ENCODE measurements at places on chromosomes 3 and 15.

GRCh38 chr3:195537995-195538394, 5.1 kb downstream of the PPP1R2 start:
- no peak for DNase-seq

DNA sequence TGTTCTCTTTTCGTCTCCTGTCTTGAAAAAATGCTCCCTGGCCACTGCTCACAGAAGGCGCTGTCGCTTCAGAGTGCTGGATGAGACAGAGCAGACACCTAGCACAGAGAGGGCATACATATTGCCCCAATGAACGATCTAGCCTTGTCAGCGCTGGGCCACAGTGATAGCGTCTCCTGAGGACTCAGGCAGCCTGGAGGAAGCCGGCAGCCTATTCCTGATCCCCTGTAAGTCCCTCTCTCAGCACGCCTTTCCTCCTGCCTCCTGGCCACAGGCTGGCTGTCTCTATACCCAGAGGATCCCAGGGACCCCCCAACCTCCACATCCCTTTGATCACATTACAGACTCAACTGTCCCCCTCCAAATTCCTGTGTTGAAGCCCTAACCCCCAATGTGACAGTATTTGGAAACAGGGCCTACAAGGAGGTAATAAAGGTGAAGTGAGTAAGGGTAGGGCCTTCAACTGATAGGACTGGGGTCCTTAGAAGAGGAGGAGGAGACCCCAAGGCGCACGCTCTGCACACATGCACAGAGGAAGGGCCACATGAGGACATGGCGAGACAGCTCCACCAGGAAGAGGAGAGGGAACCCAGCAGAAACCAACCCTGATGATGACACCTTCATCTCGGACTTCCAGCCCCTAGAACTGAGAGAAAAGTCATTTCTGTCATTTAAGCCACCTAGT, 7.5 kb downstream of the PLA2G4F start:
- DNase-seq, result no peak

DNA sequence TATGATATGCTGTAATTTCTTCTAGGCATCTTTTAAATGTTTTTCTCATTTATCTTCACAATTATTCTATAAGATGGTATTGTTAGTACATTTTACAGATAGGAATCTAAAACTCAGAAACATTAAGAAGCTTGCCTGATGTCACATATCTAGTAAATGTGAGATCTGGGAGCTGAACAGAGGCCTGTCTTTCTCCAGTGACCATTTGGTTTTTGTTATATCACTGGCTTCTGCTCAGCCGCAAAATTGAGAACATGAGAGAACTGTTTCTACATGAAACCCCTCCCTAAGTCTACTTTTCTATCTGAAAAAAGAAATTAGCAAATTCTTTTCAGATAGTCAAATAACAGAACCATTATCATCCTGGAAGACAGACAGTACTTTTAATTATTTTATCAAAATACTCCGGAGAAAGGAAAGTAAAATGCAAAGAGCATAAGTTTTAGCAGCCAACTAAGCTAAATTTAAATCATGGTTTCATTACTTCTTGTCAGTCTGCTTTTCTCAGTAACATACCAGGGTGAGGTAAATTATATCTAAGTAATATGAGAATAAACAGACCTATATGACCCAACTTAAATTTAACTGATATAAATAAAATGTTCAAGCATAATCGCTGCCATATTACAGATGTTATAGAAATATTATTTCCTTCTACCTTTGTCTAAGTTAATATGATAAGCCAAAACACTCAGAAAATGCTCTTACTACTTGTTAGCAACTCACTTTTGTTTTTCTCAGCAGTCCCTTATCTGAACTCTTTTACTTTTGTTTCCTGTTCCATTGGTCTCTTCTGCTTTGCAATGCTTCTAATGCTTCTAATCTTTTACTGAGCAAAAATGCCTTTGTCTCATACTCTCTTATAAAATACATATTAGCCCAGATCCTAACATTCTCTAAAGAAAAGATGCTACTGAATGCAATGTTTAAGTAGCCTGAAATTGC, 68.0 kb upstream of the MBNL1 start:
- DNase-seq, result no peak

- DNase-seq, result no peak
Observed at GRCh38 chr3:14539384-14539741, 779 bp downstream of the GRIP2 start.

DNA sequence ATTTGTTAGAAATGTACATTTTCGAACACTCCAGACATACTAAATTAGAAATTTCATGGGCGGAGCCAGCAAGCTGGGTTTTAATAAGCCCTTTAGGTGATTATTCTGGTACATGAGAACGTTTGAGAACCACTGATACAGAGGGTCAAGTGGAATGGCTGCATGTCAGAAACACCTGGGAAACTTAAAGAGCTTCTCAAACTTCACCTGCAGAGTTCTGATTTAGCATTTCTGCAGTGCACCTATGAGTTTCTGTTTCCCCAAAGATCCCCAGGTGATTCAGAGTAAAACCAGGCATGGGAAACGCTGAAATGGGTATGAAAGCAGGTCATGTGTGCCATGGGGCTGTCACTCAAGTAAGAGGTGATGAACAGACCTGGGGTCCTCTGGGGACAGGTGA, 68.1 kb downstream of the TMEM266 start:
- no peak for DNase-seq

All from fibroblast of the conjunctiva (primary cell).